Activated CD4-positive, alpha-beta T cell treated with anti-CD3 and anti-CD28 coated beads, Interleukin-2, amount 10 ng/mL, durations not matched to agents 7 days and 5 days (primary cell): ENCODE measurements at places on chromosomes 3 and 15. TPM values are rescaled to one million over a fixed set of nuclear protein-coding genes. Genes with fewer than 3 reads are reported as not detected.

The HAPLN3 gene
- 75.4 TPM for total RNA-seq

The IL17RE gene
- total RNA-seq = 2.7 TPM

The ULK3 gene
- 56.6 TPM for total RNA-seq

The P3H2 gene
- total RNA-seq = not detected

The FBXL2 gene
- not detected for total RNA-seq

The RPS17 gene
- total RNA-seq = 1,680 TPM

The CCDC33 gene
- not detected for total RNA-seq

The MED12L gene
- total RNA-seq = 0.35 TPM

GRCh38 chr3:172685331-172686214, 25.3 kb downstream of the NCEH1 start:
- H3K27ac ChIP-seq = peak overlapping the region; percentile 21
- H3K36me3 ChIP-seq = peaks cover 2% of the 10 kb centered on the region
- DNase-seq = no peak
- no peak overlapping the region for H3K4me3 ChIP-seq
- no peaks in the 10 kb centered on the region for H3K27me3 ChIP-seq
- H3K4me1 ChIP-seq = peaks cover 15% of the 10 kb centered on the region

DNA sequence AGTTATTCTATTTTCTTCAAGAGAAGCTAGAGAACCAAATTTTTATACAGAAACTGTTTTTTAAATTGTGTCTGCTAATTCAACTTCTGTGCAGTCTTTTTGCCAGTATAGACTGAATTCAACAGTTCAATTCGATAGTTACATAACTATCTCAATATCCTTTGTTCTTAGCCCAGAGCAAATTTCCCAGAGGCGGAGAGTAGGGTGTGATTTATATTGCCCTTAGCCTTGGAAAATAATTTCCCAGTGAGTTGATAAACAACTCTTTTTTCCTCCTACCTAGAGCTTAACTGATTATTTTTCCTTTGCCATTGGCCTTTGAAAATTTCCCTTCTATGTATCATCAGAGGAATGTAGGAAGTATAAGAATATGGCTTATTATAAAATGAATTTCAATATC, 420.5 kb downstream of the NSUN3 start:
- H3K4me3 ChIP-seq = no peak overlapping the region
- H3K27ac ChIP-seq = no peak overlapping the region

GRCh38 chr15:82680200-82681102, 29.2 kb downstream of the AP3B2 start:
- H3K27ac ChIP-seq = peak overlapping the region; percentile 33
- no peaks in the 10 kb centered on the region for H3K36me3 ChIP-seq
- H3K4me3 ChIP-seq = peak overlapping the region; percentile 74

GRCh38 chr3:16127249-16127648, 47.2 kb upstream of the GALNT15 start:
- no peaks in the 10 kb centered on the region for H3K36me3 ChIP-seq
- H3K4me1 ChIP-seq = no peaks in the 10 kb centered on the region
- DNase-seq = no peak
- no peak overlapping the region for H3K4me3 ChIP-seq
- H3K27me3 ChIP-seq = no peaks in the 10 kb centered on the region

- no peak overlapping the region for H3K4me3 ChIP-seq
- peak; percentile 7 for DNase-seq
- H3K27ac ChIP-seq = peak overlapping the region; percentile 19
- peaks cover 1% of the 10 kb centered on the region for H3K27me3 ChIP-seq
- no peaks in the 10 kb centered on the region for H3K36me3 ChIP-seq
Measured at GRCh38 chr15:79004336-79004735, 59.5 kb upstream of the CTSH start.

- DNase-seq = no peak
- H3K27ac ChIP-seq = no peak overlapping the region
- H3K4me3 ChIP-seq = no peak overlapping the region
- no peaks in the 10 kb centered on the region for H3K36me3 ChIP-seq
Measured at GRCh38 chr3:62003835-62004234, 369.5 kb downstream of the FEZF2 start.

DNA sequence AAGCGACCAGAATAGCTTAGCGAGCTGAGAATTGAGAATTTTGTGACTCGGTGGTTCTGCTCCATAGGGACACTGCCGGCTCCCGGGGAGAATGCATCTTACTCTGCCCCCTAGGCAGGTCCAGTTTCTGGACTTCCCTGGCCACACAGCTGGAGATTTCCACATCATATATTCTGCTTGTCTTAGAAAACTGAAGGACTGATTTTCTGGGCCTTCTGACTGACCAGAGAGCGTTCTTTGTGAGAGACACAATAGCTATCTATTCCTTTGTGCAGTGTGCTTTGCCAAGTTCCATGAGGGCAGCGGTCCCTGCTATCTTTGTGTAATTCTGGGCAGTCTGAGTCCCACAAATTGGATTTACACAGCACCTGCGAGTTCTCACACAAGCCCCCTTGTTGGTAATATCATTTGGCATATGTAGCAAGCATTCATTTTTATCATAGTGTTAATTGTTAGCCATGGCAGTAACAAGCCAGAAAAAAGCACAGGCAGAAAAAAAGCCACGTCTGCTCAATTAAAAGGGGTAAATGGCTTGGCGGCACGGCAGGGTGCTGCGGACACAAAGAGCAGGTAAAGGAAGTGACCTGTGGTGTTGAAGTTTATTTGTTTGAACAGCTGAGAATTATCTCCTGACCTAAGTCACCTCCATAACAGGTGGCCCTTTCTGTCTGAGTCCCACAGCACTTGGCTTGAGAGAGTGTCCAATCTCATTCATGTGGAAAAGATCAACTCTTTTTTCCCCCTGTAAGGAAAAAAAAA, 688.7 kb downstream of the TUSC7 start:
- no peak for DNase-seq
- no peaks in the 10 kb centered on the region for H3K4me1 ChIP-seq
- H3K36me3 ChIP-seq = no peaks in the 10 kb centered on the region
- no peaks in the 10 kb centered on the region for H3K27me3 ChIP-seq

GRCh38 chr3:52846432-52846965, 11.7 kb upstream of the MUSTN1 start:
- H3K36me3 ChIP-seq = peaks cover 7% of the 10 kb centered on the region
- no peaks in the 10 kb centered on the region for H3K27me3 ChIP-seq
- H3K4me1 ChIP-seq = peaks cover 18% of the 10 kb centered on the region
- H3K27ac ChIP-seq = no peak overlapping the region

DNA sequence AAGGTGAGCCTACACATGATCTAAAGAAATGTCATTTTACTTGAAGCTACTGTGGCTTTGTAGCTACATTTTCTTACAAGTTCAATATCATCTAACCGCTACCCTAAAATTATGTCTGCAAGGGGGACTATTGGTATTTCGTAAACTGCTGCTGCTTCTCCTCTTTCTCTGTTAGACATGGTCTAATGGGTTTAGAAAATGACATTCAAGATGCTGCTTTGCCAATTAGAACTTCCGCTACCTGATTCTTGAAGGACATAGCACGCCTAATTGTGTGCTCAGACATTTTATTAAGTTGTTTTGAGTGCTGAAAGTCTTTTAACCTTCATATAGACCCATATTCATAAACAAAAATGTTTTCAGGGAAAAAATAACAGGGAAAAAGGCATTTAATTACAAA, 283.7 kb upstream of the ICE2 start:
- no peak for DNase-seq
- no peak overlapping the region for H3K4me3 ChIP-seq
- H3K4me1 ChIP-seq = peaks cover 5% of the 10 kb centered on the region
- H3K27ac ChIP-seq = no peak overlapping the region
- peaks cover 2% of the 10 kb centered on the region for H3K27me3 ChIP-seq

- DNase-seq = no peak
- H3K4me3 ChIP-seq = no peak overlapping the region
- H3K27ac ChIP-seq = no peak overlapping the region
- H3K27me3 ChIP-seq = no peaks in the 10 kb centered on the region
Measured at GRCh38 chr3:120763601-120764000, 21.1 kb downstream of the GTF2E1 start.

GRCh38 chr15:58641660-58642059, 107.8 kb downstream of the ADAM10 start:
- no peak overlapping the region for H3K27ac ChIP-seq
- DNase-seq = no peak
- H3K36me3 ChIP-seq = peaks cover 52% of the 10 kb centered on the region
- no peaks in the 10 kb centered on the region for H3K27me3 ChIP-seq
- peaks cover 8% of the 10 kb centered on the region for H3K4me1 ChIP-seq
- H3K4me3 ChIP-seq = no peak overlapping the region

GRCh38 chr3:40290396-40290795, 19.1 kb upstream of the EIF1B start:
- peaks cover 11% of the 10 kb centered on the region for H3K36me3 ChIP-seq
- H3K4me1 ChIP-seq = no peaks in the 10 kb centered on the region
- no peaks in the 10 kb centered on the region for H3K27me3 ChIP-seq
- H3K27ac ChIP-seq = peak overlapping the region; percentile 47

DNA sequence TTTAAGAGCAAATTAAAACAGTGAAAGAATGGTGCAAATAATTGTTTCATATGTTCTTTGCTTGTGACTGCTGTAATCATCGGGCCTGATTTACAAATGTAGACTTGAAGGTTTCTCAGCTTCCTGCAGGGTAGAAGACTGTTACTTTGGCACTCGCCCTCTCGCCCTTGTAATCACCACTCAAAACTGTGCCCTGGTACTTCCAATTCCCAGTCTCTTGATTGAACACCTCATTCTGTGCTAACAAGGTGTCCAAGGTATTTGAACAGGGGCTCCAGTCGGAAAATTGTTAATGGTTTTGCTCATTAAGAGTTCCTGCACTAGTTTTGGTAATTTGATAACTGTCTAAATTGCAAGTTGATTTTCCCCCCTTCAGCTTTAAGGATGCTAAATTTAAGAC, 209.5 kb downstream of the ZIC1 start:
- H3K27ac ChIP-seq = no peak overlapping the region
- no peak for DNase-seq
- no peak overlapping the region for H3K4me3 ChIP-seq
- H3K36me3 ChIP-seq = no peaks in the 10 kb centered on the region

DNA sequence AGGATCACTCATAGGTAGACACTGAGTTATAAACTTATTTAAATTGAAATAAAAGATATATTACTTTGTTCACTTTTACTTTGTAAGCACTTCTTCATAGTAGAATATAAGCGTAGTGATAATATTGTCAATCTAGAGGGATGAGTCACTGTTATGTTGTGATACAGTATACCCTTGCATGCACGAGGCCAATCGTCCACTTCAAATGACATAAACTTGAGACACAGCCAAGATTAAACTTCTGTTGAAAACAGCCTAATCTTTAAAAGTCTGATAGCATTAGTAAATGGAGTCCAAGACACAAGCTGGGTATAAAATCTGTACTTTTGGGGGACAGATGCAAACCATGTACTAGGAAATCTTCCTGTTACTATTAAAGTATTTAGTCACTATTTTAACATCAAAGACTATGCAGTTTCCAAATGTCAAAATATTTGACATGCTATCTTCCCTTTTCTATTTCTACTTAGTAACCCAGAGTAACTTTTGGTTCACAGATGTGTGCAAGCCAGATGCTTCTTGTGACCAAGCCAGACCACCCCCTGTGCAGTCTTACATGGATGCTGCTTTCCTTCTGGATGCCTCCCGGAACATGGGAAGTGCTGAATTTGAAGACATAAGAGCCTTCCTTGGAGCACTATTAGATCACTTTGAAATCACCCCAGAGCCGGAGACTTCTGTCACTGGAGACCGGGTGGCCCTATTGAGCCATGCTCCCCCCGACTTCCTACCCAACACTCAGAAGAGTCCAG, 85.3 kb downstream of the PIK3R4 start:
- H3K4me3 ChIP-seq = no peak overlapping the region
- H3K27ac ChIP-seq = no peak overlapping the region
- no peaks in the 10 kb centered on the region for H3K4me1 ChIP-seq
- peaks cover 2% of the 10 kb centered on the region for H3K36me3 ChIP-seq
- no peaks in the 10 kb centered on the region for H3K27me3 ChIP-seq

- no peaks in the 10 kb centered on the region for H3K27me3 ChIP-seq
- no peak overlapping the region for H3K27ac ChIP-seq
- no peak overlapping the region for H3K4me3 ChIP-seq
- peaks cover 11% of the 10 kb centered on the region for H3K4me1 ChIP-seq
- H3K36me3 ChIP-seq = peaks cover 32% of the 10 kb centered on the region
- DNase-seq = no peak
Measured at GRCh38 chr3:196354132-196354531, 15.9 kb upstream of the TM4SF19 start.

GRCh38 chr3:151135541-151136337, 50.3 kb downstream of the MED12L start:
- DNase-seq = peak; percentile 69
- H3K4me1 ChIP-seq = peaks cover 30% of the 10 kb centered on the region
- peak overlapping the region; percentile 87 for H3K27ac ChIP-seq
- peaks cover 6% of the 10 kb centered on the region for H3K27me3 ChIP-seq
- no peaks in the 10 kb centered on the region for H3K36me3 ChIP-seq
- peak overlapping the region; percentile 0 for H3K4me3 ChIP-seq

DNA sequence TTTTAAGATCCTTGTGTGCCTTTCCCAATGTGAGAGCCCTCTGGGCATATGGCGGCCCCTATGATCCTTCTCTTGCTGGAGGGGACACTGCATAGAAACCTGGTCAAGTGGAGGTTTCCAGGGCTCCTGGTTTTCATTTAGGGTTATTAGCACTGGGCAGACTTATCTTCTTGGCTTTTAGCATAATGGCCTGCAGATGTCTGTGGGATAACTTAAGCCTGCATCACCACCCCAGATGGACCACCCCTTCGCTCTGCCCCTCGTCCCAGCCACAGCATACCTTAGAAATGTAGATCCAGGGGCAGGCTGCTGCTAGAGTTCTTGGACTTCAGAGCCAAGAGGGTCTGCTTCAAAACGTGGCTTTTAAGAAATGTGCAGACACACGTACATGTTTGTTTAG, 340.3 kb upstream of the CTDSPL start:
- no peaks in the 10 kb centered on the region for H3K4me1 ChIP-seq
- H3K4me3 ChIP-seq = no peak overlapping the region
- H3K27me3 ChIP-seq = peaks cover 8% of the 10 kb centered on the region
- H3K27ac ChIP-seq = no peak overlapping the region
- DNase-seq = no peak

- H3K4me3 ChIP-seq = no peak overlapping the region
- H3K4me1 ChIP-seq = no peaks in the 10 kb centered on the region
- H3K36me3 ChIP-seq = no peaks in the 10 kb centered on the region
- DNase-seq = no peak
Measured at GRCh38 chr15:53580366-53580765, 179.1 kb downstream of the WDR72 start.

DNA sequence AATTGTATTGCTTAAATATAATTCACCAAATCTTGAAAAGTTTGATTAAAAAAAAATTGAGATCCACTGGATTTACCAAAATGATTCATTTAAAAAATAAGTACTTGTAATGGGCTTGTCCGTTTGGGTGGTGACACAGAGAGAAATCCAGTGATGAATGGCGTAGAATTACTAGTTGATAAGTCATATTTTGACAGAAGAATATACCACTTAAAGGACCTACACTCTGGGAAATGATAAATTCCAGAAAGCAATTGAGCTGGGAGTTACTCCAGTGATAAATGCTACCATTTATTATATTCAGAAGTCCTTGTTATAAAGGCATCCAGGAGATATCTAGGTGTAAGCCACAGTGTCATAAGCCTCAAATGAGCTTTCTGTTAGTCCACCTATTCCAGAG, 141.8 kb upstream of the CFAP20DC start:
- H3K4me3 ChIP-seq = no peak overlapping the region
- no peak for DNase-seq
- no peaks in the 10 kb centered on the region for H3K36me3 ChIP-seq
- no peak overlapping the region for H3K27ac ChIP-seq
